ENCODE measurements at places on chromosomes 12 and 14.

GRCh38 chr12:1795221-1795784 lies 25.1 kb upstream of the LRTM2 start:
- no peak for DNase-seq

DNA sequence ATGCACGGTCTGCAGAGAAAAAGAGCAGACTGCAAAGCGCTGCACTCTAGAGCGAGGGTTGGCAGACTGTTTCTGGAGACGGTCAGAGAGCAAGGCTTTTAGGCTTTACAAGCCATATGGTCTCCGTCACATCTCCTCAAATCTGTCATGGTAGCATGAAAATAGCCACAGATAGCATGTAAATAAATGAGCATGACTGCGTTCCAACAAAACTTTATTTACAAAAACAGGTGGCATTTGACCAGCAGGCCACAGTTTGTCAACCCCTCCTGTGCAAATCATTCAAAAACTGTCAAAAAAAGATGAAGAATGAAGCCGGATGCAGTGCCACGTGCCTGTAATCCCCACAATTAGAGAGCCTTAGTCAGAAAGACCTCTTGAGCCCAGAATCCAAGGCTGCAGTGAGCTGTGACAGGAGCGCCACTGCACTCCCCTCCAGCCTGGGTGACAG lies 18.9 kb downstream of the SYNE3 start:
- DNase-seq = no peak

GRCh38 chr14:101247842-101248725 lies 313.2 kb upstream of the DIO3 start:
- DNase-seq = no peak

DNA sequence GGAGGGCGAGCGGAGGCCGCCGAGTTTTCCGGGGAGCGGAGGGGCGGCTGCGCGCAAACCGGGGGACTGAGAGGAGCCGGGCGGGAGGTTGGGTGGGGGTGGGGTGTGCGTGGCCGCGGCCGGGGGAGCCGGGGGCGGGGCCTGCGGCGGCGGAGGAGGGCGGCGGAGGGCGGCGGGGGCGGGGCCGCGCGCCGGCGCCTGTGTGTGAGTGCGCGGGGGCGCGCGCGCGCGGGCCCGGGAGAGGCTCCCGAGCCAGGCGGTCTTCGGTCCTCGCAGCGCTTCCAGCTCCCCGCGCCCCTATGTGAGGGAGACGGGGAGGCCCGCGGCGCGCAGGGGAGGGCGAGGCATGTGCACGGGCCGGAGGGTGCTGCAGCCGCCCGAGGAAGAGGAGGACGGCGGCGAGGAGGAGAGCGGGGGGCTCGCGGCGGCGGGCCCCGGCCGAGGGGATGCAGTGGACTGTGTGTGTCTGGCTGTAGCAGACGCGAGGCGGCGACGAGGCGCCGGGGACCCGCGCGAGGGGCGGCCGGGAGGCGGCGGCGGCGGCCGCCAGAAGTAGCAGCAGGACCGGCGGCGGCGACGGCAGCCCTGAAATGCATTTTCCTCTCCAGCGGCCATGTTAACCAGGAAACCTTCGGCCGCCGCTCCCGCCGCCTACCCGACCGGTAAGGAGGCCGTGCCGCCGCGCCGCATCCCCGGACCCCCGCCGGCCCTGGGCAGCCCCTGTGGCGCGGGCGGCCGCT lies at the start of gene DYRK2:
Gene DYRK2, plus strand, starts transcription at position 225 of the 740 bp plus-strand sequence. Its CDS starts 389 bp downstream, at position 614.
- DNase-seq = peak; percentile 44

GRCh38 chr12:30136696-30137095 lies 353.0 kb upstream of the TMTC1 start:
- no peak for DNase-seq

- DNase-seq = no peak
These were observed 39.3 kb downstream of the CCDC177 start for GRCh38 chr14:69535230-69535848.

GRCh38 chr12:24121911-24122310 lies 172.4 kb upstream of the SOX5 start:
- DNase-seq = no peak

GRCh38 chr12:53299101-53299453 lies 418 bp upstream of the MYG1 start:
- DNase-seq = no peak

DNA sequence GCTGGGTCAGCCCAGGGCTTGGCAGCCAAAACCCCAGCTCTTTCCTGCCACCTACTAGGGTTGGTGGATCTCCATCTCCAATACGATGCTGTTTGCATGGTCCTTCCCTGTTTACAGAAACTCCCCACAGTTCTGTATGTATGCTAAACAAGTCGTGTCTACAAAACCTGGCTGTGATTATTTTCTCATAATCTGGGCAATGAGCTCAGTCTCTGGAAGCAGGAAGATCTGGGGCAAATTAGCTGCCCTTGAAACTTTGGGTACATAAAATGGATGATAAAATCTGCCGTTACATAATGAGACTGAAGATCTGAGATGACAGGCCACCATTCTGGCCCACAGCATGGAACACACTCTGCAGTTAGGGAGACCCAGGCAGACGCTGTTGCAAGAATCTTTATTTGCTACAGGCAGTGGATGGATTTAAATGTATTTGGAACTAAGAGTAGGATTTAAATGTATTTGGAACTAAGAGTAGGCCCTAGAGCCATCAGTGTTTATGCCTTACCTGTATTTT lies 31.7 kb downstream of the ACADS start:
- no peak for DNase-seq

DNA sequence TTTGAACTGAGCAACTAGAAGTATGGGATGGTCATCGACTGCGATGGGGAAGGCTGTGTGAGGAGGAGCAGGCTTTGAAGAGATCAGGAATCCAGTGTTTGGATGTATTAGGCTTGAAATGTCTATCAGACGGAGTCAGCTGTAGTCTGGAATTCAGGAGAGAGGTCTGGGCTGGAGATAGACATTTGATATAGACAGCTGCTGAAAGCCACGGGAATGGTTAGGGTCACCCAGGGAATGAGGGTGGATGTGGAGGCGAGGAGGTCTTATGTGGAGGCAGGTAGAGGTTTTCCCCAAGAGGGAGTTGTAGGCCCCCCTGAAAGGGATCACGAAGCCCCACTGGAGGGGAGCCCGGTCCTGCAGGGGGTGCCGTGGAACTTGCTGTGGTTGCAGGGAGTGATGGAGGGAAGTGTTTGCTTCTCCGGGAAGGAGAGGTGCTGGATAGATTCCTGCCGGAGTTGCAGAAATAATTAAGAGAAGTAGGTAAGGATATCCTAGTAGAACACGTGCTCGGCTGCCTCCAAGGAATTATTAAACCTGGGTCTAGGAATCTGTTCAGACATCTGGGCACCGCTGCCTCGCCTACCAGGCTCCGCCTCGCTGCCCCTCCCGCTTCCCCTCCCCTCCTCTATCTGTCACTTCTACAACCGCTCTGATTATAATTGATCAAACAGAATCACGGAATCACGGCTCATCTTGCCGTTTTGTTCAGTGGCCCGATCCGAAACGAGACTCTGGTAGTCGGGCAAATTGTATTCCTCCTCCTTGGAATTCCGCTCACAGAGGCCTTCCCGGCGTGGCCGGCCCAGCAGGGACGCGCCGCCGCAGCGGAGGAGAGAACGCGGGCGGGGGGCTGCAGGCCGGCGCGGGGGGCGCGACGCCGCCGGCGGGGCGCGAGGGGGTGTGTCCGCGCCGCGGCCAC lies 826 bp upstream of the CACNA1C start:
- no peak for DNase-seq

- DNase-seq = no peak
These were observed 3.0 kb downstream of the LGR5 start for GRCh38 chr12:71442567-71442931.

- DNase-seq = no peak
These were observed 7.3 kb upstream of the KRT7 start for GRCh38 chr12:52225752-52226151.

GRCh38 chr12:65535946-65536345 lies 257.5 kb downstream of the MSRB3 start:
- DNase-seq = no peak

DNA sequence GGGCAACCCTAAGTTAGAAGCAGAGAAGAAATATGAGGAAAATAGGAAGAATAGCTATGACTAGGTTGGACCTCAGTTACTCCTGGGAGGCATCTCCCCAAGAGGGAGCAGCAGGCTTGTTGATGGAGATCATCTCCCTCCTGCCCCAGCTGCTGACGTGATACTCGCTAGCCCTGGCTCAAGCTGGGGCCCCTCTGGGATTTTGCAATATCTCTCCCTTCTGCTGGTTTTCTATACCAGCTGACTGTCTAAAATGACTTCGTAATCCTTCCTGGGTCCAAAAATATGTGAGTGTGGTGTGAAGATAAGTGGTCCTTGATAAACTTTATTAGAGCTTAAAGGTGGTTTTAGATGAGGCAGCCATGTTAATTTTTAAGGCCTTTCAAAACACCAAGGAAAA lies 4.5 kb upstream of the HECTD4 start:
- DNase-seq = no peak

DNA sequence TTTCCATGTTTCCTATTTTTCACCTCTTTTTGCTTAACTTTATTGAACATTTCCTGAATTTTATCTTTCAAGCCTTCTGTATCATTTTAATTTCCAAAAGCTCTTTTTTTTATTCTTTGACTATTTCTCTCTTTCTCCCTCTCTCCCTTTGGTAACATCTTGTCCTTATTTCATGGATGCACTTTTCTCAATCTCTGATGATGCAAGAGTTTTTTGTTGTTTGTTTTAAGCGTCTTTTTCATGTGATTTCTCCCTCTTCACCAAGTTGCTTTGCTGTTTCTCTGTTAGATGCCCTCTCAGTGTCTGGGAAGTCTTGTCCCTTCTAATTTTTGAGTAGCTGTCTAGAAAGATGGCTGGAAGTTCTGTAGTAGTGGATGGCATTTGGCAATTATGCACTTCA lies 62.6 kb downstream of the ANO6 start:
- no peak for DNase-seq

All from stimulated activated CD8-positive, alpha-beta memory T cell treated with anti-CD3 and anti-CD28 coated beads, Interleukin-15, amount 100 ng/mL, for 24 hours (primary cell).